Right forelimb (tissue), 1 donor: ENCODE measurements at places on chromosomes 1 and 21.

DNA sequence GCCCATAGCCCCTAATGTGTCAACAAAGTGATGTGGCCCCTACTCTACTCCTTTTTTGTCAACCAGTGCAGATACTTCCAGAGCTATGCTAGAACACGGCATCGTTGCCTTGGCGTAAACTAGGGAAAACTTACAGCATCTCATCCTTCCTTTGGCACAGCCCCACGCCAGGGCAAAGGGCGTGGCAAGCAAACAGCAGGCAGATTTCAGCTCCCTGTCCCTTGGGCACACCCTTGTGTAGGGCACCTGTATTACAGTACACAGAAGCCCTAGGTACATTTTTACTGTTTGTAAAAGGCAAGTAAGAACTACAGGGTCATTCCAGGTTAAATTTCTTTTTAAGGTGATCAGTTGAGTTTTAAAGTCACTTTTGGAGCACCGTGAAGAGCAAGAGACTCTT, 29.3 kb downstream of the PRDX6 start:
- no peak for DNase-seq

GRCh38 chr1:152167835-152168534, 9.0 kb upstream of the RPTN start:
- DNase-seq = no peak

GRCh38 chr1:48221122-48221521, 1.4 kb upstream of the SLC5A9 start:
- no peak for DNase-seq

- no peak for DNase-seq
Measured at GRCh38 chr21:27693376-27693775, 726.5 kb upstream of the ADAMTS5 start.

GRCh38 chr1:151156515-151156819, at the start of gene TNFAIP8L2:
Gene TNFAIP8L2, plus strand, starts transcription at chr1:151156649. Its CDS starts 2,049 bp downstream, at chr1:151158698.
- DNase-seq = no peak

DNA sequence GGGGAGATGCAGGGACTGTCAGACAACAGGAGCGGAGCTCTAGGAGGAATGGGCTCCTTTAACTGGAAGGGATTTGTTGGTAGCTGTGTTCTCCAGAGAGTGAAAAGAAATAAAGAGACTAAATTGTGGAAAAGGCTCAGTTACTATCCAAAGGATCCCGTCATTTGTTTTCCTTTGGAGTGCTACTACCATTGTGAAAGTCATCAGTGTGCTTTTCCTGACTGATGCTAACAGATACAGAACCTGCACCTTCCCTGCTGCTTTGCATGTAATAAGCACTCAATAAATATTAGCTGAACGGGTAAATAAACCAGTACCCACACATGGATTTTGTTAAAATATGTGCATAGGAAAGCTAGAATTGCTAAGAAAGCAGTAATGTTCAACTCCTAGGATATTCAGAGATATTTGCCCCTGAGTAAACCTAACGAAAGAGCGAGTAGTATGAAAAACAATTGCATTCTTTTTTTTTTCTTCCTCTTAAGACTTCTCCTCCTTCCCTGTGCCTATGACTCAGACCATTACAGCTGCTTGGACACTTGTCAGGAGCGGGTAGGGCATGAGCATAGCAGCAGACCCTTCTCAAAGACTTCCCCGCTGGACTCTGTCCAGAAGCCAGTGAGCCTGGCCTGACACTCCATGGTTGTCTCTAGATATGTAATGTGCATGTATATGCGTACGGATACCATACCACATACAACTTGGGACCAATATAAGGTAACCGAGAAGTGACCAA, 41.7 kb downstream of the PTGFRN start:
- peak; percentile 50 for DNase-seq

DNA sequence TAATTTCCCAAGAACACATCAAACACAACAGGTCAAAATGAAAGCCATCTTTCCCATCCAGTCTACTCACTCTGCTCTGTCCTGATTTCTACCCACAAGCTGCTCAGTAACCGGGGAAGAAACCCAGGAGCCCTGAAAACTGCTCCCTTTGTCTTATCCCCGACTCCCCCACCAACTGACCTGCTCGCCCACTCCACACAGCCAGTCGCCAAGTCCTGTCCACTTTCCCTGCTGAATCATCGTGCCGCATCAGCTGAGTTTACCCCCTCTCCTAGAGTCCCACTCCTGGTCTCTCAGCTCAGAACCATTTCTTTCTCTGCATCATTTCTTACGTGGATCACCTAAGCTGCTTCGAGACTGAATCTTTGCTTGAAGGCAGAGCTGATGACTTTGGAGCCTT, 11.2 kb upstream of the RCAN1 start:
- no peak for DNase-seq

DNA sequence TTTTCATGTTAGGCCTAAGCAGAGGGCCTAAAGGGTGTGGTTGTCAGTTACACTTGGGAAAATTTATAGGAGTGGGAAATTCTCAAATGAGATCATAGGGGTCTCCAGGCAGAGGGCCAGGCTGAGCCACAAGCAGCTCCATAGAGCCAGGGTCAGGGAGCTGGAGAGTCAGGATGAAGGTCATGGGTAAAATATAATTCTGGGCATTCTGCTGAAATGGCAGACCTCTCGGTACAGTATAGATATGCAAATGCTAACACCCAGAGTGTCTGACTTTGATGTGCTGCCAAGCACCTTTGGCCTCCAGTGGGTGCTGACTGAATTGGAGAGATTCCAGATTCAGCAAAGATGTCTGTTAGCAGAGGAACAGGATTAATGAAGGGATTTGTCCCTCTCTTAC, 40.1 kb downstream of the DNM3 start:
- no peak for DNase-seq
